ENCODE measurements at places on chromosomes 12 and 14. TPM values are rescaled to one million over a fixed set of nuclear protein-coding genes. Genes with fewer than 3 reads are reported as not detected.

DNA sequence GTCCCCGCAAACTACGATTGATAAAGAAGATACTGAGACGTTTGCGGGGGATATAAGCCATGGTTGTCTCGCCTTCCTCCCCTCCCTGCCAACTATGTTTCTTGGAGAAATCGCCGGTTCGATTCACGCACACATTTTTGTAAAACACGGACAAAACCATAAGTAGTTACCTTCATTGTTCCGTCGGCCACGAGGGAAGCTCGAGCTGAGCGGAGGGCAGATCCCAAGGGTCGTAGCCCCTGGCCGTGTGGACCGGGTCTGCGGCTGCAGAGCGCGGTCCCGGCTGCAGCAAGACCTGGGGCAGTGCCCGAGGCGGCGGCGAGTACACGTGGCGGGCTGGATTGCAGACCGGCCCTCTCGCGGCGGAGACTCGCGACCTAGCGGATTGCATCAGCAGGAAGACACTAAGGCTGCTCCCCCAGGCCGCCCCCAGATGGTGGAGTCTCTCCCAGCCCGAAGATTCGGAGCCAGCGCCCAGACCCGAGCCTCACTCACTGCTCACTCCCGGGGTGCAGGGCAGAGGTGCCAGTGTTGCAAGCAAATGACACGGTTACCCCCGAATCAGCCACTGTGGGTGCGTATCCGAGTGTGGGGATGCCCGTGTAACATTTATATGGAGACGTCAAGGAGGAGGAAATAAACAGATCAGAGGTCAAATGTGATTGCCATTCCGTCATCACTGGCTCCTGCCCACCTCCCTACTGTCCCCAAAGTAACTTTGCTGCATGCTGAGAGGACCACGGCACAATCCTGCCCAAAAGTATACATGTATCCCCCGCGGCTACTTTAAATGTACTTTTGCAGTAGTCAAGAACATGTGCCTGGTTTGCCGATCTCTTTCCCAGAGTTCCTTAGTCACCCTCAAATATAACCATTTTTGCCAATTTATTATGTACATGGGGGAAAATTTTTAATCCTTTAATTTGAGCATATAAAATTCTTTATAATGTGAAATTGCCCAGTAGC lies at the start of gene BCAT1:
Gene BCAT1, minus strand, starts transcription at position 345 of the 966 bp plus-strand sequence. Its CDS starts 169 bp downstream, at position 176.
- DNase-seq = peak; percentile 42

The GOLGA3 gene
- total RNA-seq = 58.3 TPM

- DNase-seq = no peak
Observed at GRCh38 chr14:30638926-30639325, 16.8 kb downstream of the SCFD1 start.

The MYBPC1 gene
- total RNA-seq = not detected

DNA sequence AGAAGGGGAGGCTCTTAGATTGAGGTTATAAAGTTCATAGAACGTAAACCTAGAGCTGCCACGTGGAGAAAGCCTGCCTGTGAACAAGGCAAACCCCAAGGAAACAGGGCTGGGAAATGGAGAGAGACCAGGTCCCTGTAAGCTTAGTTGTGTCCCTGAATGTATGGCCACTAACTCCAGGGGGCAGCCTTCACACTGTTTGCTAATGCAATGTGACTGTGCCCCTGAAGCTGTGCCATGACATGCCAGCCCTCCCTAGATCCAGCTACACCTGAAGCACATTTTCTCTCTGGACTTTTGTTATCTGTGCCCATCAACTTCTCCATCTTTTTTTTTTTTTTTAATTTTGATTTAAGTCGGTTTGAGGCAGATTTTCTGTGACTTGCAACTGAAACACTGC lies 60.6 kb upstream of the TMCC3 start:
- no peak for DNase-seq
